ENCODE measurements at places on chromosomes 6 and 20.
A peak's percentile ranks its signal among the peaks of the same experiment; 100 is the strongest.

GRCh38 chr20:62238569-62239277, 402 bp downstream of the OSBPL2 start:
- DNase-seq: no peak

GRCh38 chr6:66190858-66191257, 483.8 kb upstream of the EYS start:
- DNase-seq: no peak

DNA sequence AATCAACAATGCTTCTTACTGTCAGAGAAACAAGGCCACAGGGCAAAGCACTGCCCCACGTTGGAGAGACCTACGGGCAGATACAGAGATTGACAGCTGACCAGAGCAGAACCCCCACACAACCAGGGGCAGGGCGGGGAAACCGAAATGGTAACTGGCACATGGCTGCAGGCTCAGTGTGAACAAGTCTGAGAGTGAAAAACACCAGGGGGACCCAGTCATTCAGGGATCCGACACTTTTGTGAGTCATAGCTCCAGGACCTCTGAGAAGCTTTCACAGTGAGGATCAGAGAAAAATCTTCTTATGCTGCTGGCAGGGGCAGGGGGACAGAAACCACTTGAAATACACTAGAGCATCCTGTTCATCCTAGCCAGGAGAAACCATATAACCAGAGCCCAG, 254.2 kb downstream of the C6orf118 start:
- DNase-seq: no peak

DNA sequence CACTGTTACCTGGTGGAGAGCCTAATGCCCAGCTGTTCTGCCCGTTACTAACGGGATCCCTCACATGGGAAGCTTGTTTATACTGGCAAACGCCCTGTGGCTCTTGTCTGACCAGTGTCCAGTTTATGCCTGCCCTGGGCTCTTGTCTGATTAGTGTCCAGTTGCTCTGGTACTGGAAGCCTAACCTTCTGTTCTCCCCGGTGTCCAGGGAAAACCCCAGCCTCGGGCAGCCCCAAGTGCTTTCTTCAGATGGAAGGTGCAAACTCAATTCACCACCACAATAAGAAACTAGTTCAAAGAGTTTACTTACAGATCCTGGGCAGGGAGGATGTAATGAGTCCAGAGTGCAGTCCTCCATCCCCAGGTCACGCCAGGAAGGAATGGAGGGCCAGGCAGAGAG, 148.4 kb downstream of the TBXT start:
- no peak for DNase-seq

DNA sequence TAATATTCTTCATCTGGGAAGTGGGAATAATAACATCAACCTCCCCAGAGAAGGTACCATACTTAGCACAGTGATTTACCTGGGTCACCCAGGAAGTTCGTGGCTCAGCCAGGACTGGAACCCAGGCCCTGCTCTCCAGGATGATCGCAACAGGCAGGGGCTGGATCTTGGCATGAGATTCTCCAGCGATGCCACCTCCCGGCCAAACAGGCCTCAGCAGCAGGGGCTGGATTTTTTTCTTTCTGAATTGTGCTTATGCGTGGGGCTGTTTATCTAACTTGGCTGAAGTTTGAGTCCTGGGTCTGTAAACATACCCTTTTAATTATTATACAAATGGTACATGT, 129.5 kb upstream of the PTPN1 start:
- no peak for DNase-seq

DNA sequence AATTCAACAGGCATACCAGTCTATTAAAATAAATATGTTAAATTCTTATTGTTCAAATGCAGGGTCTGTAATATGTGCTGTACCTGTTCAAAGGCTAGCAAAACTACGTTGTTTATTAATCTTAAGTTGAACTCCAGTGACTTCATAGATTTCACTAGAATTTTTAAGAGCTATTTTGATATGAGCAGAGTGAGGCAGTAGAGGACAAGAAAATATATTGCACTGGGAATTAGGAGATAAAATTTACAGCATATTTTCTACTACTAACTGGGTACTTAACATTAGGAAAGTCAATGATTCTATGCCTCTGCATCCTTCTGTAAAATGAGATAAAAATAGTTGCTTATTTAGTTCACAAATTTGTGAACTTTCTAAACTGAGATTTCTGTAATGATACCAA, 162.2 kb upstream of the BMP5 start:
- DNase-seq: no peak

GRCh38 chr6:35495258-35496035, 1.4 kb downstream of the TEAD3 start:
- no peak for DNase-seq

- DNase-seq: no peak
These were observed 155.3 kb downstream of the DHX35 start for GRCh38 chr20:39117491-39117890.

DNA sequence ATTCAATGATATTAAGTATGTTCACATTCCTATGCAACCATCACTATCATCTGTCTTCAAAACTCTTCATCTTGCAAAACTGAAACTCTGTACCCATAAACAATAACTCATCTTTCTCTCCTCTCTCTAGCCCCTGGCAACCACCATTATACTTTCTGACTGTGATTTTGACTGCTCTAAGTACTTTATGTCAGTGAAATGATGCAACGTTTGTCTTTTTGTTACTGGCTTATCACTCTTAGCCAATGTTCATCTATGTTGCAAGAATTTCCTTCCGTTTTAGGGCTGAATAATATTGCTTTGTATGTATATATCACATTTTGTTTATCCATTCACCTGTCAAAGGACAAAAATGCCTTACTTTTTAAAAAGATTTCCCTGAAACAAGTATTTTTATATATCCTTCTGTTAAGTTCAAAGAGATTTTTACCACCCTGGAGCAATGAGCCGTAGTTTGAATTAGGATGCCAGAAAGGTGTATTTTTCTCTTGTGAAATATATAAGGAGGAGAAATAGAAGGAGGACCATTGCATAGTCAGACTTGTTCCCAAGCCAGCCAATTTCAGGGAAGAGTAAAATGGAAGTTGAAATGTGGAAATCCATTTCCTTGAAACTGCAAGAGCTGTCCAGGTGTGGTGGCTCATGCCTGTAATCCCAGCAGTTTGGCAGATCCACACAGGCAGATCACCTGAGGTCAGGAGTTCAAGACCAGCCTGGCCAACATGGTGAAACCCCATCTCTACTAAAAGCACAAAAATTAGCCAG, 4.0 kb upstream of the CGAS start:
- DNase-seq: no peak

- no peak for DNase-seq
These were observed 4.9 kb downstream of the TRIB3 start for GRCh38 chr20:385448-385847.

DNA sequence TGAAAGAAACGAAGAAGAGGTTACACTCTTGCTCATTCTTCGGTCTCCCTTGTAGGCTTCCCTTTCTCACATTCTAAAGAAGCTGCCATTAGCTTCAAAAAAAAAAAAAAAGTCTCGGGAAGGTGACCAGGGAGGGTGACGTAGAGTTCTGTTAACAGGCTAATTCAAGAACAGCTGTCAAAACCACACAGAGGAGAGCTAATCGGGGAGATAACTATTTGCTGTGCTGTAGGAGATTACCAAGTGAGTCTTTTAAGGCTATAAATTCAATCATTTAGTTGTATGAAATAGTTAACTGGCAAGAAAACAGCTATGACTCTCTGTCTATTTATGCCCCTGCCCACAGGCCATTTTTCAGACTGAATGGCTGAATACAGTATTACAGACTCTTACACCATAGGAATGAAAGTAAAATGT, 256.8 kb downstream of the SYNE1 start:
- DNase-seq: no peak

DNA sequence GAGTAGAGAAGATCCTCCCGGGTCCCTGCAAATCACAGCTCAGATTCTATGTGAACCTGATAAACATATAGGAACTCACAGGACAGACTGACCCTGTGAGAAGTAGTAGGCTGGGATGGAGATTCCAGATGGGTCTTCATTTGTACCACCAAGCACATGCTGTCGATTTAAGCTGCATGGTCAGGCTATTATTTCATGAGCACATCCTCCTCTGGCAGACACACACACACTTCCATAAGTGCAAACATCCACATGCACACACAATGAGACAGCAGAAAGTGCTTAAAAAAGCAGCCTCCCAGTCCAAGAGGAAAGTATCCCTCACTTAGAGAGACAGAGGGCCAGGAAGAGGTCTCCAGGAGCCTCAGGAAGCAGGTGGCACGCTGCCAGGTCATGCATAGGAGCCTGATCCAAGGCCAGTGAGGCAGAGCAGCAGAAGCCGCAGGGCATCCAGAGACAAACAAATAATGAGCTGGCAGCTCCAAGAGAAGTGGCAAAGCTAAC, 131.8 kb downstream of the UNC5CL start:
- DNase-seq: no peak

- no peak for DNase-seq
These were observed 342.1 kb downstream of the PLCB1 start for GRCh38 chr20:8474027-8474668.

DNA sequence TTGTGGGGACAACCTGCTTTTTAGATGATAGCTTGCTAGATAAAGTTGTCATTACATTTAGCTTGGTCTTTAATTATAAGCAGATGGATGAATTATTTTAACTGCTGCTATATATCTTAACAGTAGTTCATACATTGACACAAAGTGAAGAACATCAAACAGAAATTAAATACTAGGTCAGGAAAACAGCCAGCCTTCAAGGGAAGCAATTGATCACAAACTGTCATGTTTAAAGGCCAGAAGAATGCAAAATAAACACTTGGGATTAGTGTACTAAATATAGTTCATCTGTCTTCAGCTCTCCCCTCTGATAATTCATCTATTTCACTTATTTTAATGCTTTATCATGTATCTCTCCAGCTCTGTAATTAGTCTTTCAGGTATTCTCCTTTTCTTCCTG, 225.1 kb upstream of the FERMT1 start:
- no peak for DNase-seq

- no peak for DNase-seq
These were observed 93.7 kb downstream of the TCP11 start for GRCh38 chr6:35047265-35048011.

GRCh38 chr20:5691918-5692618, 58.1 kb upstream of the SHLD1 start:
- DNase-seq: no peak

- peak; percentile 81 for DNase-seq
These were observed 52.5 kb upstream of the TAGAP start for GRCh38 chr6:159097256-159097655.

- DNase-seq: no peak
These were observed 109.0 kb downstream of the FUT9 start for GRCh38 chr6:96124778-96125177.

GRCh38 chr6:156779206-156780094, 2.3 kb downstream of the ARID1B start:
- peak; percentile 69 for DNase-seq

DNA sequence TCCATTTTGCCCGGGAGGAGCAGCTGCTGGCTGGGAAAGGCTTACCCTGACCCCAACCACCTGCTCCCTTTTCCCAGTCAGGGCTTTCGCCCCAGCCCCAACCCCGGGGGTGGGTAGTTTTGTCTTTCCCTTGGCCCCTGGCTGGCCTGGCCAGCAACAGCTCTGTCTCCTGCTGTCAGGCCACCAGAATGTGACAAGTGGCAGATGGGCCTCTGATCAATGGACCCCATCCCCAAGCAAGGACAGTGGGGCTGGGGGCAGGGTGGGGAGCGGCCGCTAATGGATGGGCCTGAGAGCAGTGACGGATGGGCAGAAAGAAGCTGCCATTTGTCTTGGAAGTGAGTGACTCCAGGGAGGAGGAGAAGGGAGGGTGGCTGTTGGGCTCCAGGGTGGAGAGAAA, 121.6 kb downstream of the DHX35 start:
- no peak for DNase-seq

GRCh38 chr6:82118150-82118562, 129.4 kb downstream of the IBTK start:
- no peak for DNase-seq

GRCh38 chr20:52230409-52230808, 38.8 kb upstream of the ZFP64 start:
- DNase-seq: no peak

DNA sequence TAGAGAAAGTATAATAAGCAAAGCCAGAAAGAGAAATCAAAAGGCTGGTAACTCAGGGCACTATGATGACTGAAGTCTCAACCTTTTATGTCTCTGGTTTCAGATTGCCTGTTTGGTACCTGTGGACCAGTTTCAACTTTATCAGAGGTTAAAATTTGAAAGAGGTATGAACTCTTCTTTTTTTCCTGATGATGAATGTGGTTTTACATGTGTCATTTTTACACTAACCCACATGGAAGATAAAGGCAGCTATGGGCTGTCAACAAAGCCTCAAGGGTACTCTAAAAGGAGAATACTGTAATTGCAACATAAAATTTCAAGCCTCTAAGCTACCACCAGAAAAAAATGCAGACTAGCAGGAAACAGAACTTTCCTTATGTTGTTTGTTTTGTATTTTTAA, 52.4 kb downstream of the RNF144B start:
- no peak for DNase-seq

GRCh38 chr6:158703837-158704822, 54.3 kb downstream of the SYTL3 start:
- DNase-seq: peak; percentile 80

DNA sequence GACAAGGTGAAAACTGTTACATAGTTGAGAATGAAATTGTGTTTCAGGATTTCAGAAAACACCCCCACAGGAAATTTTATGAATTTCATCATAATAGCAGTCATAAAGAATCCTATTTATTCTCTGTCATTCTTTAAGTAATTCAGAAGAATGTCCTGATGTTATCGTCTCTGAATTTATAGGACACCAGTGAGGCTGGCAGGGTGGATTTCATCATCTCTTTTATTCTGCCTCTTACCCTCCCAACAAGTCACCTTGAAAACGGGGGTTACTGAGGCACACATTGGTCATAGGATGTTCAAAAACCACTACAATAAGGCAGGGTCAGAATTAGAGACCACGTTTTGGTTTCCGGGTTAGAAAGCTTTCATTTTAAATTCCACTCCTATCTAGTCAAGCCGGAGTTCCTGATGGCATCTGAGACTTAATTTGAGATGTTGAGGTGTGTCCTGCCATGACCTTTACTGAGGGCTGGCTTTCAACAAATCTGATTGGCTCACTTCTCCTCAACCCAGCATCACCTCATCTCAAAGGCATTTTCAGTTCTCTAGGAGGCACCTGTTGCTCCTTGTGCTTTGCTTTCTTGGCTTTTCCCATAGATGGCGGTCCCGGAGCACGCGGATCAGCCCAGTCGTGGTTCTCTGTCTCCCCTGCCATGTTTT, 230.6 kb upstream of the SUPT3H start:
- peak; percentile 13 for DNase-seq

DNA sequence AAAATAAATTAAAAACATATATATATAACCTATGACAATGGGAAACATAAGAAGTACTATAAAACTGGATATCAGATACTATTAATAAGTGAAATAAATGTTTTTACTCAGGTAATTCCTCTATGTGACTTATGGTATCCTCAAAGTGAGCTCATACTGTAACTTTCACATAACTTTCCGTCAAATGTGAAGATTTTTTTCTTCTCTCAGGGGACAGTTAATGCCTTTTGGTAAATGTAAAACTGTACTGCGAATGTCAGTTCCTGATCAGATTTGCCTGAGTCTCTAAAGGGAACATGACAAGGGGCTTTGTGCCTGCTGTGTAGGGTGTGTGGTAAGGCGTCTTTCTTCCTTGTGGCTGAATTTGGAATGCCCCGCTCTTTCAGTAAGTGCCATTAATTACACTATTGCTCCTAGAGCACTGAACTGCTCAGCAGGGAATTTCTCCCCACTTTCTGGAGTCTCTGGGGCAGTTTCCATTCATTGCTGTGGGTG, 271.8 kb downstream of the PRL start:
- DNase-seq: no peak

- no peak for DNase-seq
These were observed 115.0 kb downstream of the TAF4 start for GRCh38 chr20:61950641-61951071.
